Left cardiac atrium (tissue), 4 donors: ENCODE measurements at places on chromosomes 13 and 19. TPM values are rescaled to one million over a fixed set of nuclear protein-coding genes. Genes with fewer than 3 reads are reported as not detected.
A peak's percentile ranks its signal among the peaks of the same experiment; 100 is the strongest.

Gene SLC5A5
- total RNA-seq: not detected

Gene VSTM1
- total RNA-seq: not detected

Gene HCST
- 6.9 TPM for total RNA-seq

Gene KIR3DL1
- not detected for total RNA-seq

Gene SIGLEC10
- 1.4 TPM for total RNA-seq

Gene ZNF66
- 2.1 TPM for total RNA-seq

DNA sequence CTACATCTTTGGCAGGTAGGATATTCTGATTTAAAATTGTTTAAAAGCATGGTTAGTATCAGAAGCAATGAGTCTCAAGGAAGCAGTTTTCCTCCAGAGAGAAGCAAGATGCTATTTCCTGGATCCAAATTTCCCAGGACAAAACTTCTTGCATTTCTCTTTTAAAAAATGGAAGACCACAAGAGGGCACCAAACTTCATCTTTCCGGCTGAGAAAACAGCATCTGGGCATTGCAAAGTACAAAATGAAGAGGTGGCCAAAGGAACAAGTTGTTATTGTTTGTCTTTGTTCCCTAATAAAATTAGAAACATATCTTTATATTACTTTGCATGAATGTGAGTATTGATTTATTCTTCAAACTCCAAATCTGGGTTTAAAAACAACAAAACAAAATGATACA, 60.0 kb upstream of the LRCH1 start:
- no peak for DNase-seq

DNA sequence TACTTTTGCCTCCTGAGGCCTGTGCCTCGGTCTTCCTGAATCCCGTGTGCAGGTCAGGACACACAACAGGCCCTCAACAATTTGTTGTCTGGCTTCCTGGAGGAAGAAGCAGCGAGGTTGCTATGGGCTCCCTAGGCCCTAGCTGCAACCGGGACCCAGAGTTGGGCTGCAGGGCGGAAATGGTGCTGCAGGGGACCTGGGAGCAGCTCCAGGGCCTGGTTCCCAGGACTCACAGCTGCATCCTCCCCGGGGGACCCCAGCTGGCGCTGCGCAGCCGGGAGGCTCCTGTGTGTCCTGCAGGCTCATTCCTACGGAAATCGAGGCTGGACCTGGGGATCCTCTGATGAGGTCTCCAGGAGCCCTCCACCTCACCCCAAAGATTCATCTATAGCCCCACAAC, 999 bp upstream of the TNFAIP8L1 start:
- no peak for DNase-seq

DNA sequence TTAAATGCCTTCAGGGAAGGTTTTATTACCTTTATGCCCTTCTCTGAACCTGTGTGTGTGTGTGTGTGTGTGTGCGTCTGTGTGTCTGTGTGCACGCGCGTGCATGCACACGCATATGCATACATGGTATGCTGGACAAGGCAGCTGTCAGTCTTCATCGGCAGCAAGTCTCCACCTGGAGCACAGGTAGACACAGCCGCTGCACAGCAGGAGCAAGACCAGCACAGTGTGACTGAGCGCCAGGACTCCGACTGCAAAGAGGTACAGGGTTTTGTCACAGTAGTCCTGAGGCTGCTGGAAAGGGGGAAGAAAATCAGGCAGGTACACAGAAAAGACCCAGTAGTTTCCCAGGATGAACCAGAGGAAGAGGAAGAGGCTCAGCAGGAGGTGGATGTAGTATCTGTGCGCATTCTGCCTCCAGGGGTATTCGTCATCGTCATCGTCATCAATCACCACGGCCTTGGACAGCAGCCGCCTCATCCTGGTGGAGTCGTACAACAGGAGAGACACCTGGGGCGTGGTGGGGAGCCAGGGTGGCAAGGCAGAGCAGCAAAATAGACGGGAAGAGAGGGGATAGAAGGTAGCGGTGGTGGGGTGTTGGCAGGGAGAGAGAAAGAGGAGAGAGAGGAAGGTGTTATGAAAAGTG, 12.8 kb upstream of the DHRS12 start:
- DNase-seq: no peak

GRCh38 chr19:49861107-49861506, 6.3 kb downstream of the PNKP start:
- DNase-seq: peak; percentile 77

DNA sequence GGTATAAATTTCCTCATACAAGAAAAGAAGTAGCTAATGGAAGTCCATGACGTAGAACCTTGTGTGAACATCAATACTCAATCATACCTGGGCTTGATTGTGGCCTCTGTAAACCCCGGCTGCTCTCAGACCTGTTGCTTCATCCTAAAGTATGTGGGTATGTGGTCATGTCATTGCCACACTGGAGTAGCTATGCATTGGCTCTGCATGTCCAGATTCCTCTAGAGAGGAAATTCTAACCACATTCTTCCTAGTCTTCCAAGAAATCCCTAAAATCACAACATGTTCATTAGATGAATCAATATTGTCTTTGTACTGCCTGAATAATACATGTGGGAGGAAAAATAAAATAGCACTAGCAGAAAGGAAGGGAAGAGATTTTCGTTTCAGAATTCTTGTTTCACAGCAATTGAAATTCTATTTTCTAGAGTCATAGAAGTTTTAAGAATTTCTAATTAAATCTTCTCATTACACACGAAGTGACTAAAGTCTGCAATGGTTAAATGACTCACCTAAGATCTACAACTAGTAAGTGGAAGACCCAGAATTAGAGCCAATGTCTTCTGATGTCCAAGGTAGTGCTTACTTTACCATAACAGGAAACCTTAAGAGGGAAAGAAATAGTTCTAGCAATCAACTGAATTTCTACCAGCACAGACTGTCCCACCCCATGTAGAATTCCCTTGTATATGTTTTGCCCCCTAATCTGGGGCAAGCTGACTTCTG, 28.0 kb downstream of the RXFP2 start:
- DNase-seq: no peak

- no peak for DNase-seq
These were observed 16.6 kb downstream of the LMO7 start for GRCh38 chr13:75652726-75653125.

- DNase-seq: peak; percentile 17
These were observed 278.7 kb downstream of the GPC6 start for GRCh38 chr13:93505104-93505952.

- no peak for DNase-seq
These were observed 87.8 kb downstream of the CCNA1 start for GRCh38 chr13:36520111-36520510.

DNA sequence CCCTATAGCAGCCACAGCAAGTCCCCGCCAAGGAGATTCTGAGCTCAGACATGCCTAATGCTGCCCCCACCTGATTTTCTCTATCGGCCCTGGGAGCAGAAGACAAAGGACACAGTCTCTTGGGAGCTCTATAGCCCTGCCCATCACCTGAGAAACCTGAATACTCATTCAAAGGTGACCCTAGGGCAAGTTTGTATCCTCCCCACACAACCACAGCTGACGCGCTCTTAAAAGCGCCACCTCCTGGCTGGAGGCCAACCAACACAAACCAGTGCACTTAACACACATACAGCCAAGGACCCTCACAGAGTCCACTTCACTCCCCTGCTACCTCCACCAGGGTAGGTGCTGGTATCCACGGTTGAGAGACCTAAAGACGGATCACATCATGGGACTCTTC, 8.8 kb upstream of the IGFL4 start:
- no peak for DNase-seq
